Inflammatory macrophage (primary cell): ENCODE measurements at places on chromosomes 13 and 19.

- no peak for DNase-seq
These were observed 2.9 kb upstream of the GPR18 start for GRCh38 chr13:99261059-99261458.

- DNase-seq: no peak
These were observed 11.7 kb upstream of the TRIM13 start for GRCh38 chr13:49985129-49985528.

DNA sequence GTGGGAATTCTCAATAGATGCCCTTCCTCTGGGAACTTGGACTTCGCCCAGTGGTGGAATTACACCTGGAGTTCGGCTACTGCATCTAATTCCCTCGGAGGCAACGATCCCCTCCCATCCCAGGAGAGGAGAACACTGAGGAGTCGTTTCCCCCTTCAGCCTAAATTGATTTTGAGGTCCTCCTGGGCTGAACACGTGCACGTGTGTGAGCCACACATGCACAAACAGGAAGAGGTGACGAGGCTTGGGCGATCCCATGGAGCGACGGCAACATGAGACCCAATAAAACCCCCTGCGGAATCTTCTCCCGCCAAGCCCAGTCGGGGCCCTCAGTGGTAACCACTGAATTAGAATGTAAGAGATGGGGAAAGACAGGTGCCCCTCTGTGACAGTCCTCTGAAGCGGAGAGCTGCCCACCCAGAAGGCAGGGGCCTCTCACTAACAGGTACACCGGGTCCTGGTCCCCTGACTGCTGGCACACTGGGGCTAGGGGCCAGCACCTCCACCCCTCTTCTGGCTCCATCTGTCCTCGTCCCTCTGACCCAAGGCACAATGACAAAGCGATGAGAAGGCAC lies 4.5 kb downstream of the MLLT1 start:
- DNase-seq: no peak

- no peak for DNase-seq
These were observed 43.8 kb downstream of the ESD start for GRCh38 chr13:46753137-46753536.

DNA sequence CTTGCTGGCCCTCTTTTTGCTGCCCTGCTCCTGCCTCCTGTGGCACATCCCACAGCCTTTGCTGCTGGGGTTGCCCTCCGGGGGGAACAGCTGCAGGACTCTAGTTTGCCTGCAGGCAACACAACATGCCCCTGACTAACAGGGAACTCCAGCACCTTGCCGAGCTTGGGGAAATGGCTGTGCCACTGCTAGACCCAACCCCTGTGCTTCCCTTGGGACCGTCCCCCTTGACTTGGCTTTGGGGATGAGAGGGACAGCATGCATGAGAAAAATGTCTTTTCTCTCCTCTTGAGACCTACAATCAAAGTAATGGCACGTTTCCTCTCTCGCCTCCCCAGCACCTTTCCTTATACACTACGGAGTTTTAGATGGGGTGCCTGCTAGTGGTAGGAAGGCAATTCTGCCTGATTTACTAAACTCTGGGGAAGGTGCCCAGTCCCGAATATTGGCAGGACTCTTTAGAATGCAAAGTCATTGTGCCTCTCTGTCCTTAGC lies 12.4 kb upstream of the VWA8 start:
- no peak for DNase-seq

DNA sequence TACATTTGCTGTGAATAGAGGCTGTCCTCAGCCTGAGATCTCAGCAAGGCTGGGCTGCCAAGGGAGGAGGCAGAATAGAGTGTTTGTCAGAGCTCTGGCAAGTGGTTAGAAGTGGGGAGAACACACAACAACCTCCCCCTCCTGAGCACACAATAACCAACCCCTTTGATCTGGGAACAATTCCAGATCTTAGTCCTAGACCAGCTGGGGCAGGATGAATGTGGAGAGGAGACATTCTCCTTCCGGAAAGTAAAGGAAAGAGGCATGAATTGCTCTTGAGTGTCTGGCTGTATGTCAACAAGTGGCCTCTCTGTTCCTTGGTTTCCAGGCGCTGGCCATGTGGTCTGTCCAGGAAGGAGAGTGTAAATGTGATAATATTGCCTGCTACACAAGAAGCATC lies 114.9 kb upstream of the TMTC4 start:
- no peak for DNase-seq

GRCh38 chr13:102309110-102309509 lies 92.7 kb downstream of the FGF14 start:
- DNase-seq: no peak

GRCh38 chr13:56907766-56908165 lies 233.0 kb upstream of the PRR20A start:
- no peak for DNase-seq

GRCh38 chr13:106445996-106446395 lies 89.5 kb downstream of the EFNB2 start:
- DNase-seq: no peak

- peak; percentile 62 for DNase-seq
These were observed 5.0 kb downstream of the CLEC11A start for GRCh38 chr19:50728084-50728737.

DNA sequence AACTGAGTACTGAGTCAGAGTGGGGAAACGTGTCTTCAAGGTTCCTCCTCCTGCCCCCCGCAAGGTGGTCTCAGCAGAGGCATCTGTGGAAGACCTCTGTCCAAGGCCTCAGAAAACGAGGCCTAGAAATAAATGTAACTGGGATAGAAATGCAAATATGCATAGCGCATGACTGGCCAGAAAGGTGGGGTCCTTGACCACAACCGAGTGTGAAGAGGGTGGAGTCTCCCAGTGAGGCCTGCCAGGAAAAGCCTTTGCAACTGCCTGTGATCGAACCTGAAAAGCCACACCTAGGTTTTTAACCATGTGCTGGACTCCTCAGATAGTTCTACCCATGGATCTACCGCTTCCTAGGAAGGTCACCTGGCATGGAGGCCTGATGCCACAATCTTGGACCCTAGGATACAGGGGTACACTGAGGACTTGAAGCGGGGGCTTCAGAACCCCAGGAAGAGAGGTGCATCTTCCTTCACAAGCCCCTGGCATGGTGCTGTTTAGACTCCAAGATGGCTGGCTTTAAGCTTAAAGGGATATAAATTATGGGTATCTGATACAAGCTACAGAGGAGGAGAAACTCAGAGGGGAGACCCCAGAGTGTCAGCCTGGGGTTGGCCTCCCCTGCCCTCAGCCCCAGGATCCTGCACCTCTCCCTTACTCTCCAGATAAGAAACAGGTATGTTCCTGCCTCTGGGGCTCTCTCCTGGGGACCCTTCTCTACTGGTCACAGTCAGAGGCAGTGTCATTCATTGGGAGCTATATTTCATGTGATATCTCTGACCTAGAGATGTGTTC lies 18.3 kb upstream of the SIGLEC6 start:
- no peak for DNase-seq
